ENCODE measurements at places on chromosomes 6 and 20.

- DNase-seq: no peak
Measured at GRCh38 chr20:62119115-62119514, 3.2 kb upstream of the LSM14B start.

- no peak for DNase-seq
Measured at GRCh38 chr6:46637145-46637544, 15.5 kb downstream of the CYP39A1 start.

DNA sequence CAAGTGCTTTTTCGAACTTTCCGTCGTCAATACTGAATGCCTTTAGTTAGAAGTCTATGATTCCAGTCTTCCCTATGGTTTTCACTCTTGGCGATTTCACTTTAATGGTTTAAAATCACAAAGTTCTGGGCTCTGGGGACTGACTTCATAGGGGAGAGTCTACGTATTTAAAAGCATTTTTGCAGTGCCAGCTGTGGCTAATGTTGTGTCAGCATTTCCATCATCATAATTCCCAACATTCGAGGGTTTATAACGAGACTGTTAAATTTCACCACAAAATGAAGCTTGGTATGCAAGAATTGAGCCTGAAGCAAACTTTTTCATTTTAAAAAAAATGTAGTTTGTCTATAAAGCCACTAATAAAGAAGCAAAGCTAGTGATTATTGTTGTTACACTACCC is 242.7 kb downstream of the SOX4 start:
- DNase-seq: no peak

DNA sequence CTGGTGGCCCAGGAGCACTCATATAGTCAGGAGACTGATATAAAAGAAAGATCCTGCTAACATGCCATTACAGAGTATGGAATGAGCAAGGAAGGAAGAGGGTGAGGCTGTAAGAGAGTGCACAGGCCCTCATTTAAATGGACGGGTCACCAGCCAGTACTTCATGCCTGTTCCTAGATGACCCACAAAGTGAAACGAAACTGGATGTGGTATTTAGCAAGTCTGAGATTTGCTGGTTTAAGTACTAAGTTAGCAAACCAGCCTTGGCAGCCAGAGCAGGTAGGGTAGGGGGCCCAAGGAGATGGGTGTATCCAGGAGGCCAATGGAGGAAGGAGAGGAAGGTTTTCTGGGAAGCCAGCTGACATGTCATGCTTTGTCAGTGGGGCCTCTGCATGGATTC is 15.9 kb downstream of the NT5E start:
- no peak for DNase-seq

GRCh38 chr6:139841794-139842215 is 467.4 kb upstream of the CITED2 start:
- peak; percentile 74 for DNase-seq

- DNase-seq: no peak
Measured at GRCh38 chr6:142827369-142827768, 117.6 kb downstream of the HIVEP2 start.

DNA sequence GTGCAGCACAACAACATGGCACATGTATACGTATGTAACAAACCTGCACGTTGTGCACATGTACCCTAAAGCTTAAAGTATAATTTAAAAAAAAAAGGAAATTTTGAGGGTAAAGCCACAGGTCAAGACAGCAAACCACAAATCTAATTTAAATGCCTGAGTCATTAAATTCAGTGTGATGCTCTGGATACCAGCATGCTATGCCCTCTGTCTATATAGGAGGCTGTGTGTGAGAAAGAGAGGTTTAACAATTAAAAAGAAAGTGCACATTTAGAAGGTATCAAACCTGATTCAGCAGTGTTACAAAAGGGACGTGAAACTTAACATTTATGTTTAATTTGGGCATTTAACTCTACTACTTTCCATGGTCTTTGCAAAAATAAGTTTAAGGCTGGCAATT is 276.3 kb downstream of the ADGRB3 start:
- DNase-seq: no peak

DNA sequence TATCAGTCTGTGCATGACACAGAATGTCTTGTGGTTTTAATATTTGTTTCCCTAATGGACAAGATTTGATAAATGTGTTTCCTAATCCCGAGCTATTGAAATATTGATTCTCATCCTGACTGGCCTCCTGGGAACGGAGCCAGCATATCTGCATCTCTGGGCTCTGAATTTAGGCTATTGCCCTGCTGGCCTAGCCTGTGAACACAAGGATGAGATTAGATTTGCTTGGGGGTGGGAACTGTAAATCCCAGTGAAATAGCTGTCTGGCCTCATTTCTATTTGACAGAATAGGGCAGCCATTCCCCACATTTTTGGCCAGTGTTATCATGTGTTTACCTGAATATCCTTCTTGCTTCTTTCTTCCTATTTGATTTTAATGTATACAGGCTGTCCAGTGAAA is 198.4 kb upstream of the SOX4 start:
- no peak for DNase-seq

- no peak for DNase-seq
Measured at GRCh38 chr20:37898233-37899104, 4.5 kb upstream of the VSTM2L start.

- no peak for DNase-seq
Measured at GRCh38 chr20:2365666-2366065, 15.0 kb upstream of the TGM6 start.

DNA sequence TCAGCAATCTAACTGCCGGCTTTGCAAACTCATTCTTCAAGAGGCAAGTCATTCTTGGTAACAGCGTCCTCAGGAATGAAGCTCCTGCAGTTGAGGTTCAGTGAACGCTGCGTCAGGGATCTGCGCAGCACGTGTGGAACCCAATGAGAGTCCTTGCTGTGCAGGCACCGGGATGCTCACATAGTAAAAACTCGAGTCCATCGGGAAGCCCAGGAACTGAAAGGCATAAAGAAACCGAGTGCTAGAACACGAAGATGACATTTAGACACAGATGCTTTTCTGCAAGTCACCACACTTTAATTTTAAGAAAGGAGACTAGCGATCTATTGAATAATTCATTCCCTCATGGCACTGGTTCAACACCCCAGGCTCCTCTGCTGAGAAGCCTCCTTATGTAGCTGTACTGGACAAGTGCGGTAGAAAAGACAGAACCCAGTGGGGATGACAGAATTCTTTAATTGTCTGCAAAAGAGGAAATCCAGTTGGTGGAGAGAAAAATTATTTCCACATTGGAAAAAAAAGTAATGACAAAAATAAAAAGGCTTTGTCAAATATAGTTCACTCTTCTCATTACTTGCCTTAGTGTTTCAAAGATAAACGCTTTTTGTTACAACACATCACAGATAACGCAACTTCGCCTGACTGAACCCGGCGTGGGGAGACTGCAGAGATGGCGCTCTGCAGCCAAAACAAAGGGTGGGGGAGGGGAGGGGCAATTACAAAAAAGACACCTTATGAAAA is 1.9 kb upstream of the AFDN start:
- DNase-seq: peak; percentile 26

DNA sequence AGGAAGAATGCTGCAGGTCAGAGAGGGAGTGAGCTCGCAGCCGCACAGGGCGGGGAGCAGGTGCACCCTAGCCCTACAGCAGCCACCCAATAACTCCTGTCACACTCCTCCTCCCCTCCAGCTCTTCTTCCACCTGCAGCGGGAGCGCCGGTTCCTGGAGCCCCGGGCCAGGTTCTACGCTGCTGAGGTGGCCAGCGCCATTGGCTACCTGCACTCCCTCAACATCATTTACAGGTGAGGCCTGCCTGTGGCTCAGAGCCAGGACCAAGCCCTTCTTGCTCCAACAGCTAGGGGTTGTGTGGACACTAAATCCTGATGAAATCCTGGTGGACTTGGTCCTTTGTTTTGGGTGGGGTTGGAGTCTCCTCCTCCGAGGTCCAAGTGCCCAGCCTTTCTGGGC is 11.7 kb downstream of the SGK2 start:
- no peak for DNase-seq

GRCh38 chr6:123844011-123844410 is 40.3 kb downstream of the NKAIN2 start:
- DNase-seq: no peak

GRCh38 chr6:8006208-8006607 is 58.0 kb downstream of the BLOC1S5 start:
- DNase-seq: peak; percentile 37

GRCh38 chr6:15338476-15338875 is 92.6 kb downstream of the JARID2 start:
- no peak for DNase-seq

GRCh38 chr20:10558635-10559187 is 115.1 kb downstream of the JAG1 start:
- DNase-seq: no peak

All from KBM-7 (cell line).